GM23248 (cell line): ENCODE measurements at places on chromosomes 4 and X. TPM values are rescaled to one million over a fixed set of nuclear protein-coding genes. Genes with fewer than 3 reads are reported as not detected.

DNA sequence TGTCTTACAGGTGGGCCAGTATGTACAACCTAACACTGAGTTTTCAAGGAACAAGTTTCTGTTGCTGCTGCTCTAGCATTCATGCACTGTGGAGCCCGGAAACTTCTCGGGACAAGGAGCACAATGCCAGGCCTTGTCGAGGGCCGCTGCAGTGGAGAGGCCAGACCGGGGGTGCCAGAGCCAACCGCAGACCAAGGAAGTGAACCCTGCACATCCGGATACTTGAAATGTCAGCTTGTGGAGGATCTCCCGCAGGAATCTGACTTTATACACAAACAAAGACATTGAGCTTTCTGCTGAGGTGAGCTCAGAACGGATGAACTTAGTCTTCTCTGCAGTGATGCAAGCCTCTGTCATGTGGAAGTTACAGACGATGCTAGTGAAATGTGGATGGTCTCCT lies 99.5 kb downstream of the ZNF827 start:
- no peak overlapping the region for H3K27ac ChIP-seq
- H3K4me1 ChIP-seq, result peaks cover 13% of the 10 kb centered on the region
- H3K27me3 ChIP-seq, result no peaks in the 10 kb centered on the region
- no peak for DNase-seq
- no peak overlapping the region for H3K4me3 ChIP-seq

GRCh38 chrX:134670134-134670924 lies 12.1 kb upstream of the PLAC1 start:
- no peaks in the 10 kb centered on the region for H3K36me3 ChIP-seq
- peak overlapping the region; percentile 92 for H3K27ac ChIP-seq
- H3K27me3 ChIP-seq, result no peaks in the 10 kb centered on the region
- H3K4me1 ChIP-seq, result peaks cover 24% of the 10 kb centered on the region
- DNase-seq, result peak; percentile 84
- peak overlapping the region; percentile 54 for H3K4me3 ChIP-seq

- H3K27ac ChIP-seq, result no peak overlapping the region
- no peak for DNase-seq
- H3K4me3 ChIP-seq, result no peak overlapping the region
- no peaks in the 10 kb centered on the region for H3K36me3 ChIP-seq
These were observed 217.5 kb upstream of the ADAMTS3 start for GRCh38 chr4:72786401-72786990.

- no peaks in the 10 kb centered on the region for H3K27me3 ChIP-seq
- H3K27ac ChIP-seq, result 0 out of 2 replicates have a peak overlapping the region, but pooled peaks have one; percentile 3
- peaks cover 14% of the 10 kb centered on the region for H3K4me1 ChIP-seq
These were observed 9.7 kb upstream of the LSM6 start for GRCh38 chr4:146165840-146166239.

PABPC1L2A gene
- polyA plus RNA-seq, result not detected in 2 replicates

- H3K4me1 ChIP-seq, result no peaks in the 10 kb centered on the region
- no peak for DNase-seq
- H3K27me3 ChIP-seq, result no peaks in the 10 kb centered on the region
- no peaks in the 10 kb centered on the region for H3K36me3 ChIP-seq
These were observed 225.0 kb upstream of the CXXC4 start for GRCh38 chr4:104719539-104720230.

NXF2B gene
- not detected in 2 replicates for polyA plus RNA-seq

FABP2 gene
- not detected in 2 replicates for polyA plus RNA-seq

DNA sequence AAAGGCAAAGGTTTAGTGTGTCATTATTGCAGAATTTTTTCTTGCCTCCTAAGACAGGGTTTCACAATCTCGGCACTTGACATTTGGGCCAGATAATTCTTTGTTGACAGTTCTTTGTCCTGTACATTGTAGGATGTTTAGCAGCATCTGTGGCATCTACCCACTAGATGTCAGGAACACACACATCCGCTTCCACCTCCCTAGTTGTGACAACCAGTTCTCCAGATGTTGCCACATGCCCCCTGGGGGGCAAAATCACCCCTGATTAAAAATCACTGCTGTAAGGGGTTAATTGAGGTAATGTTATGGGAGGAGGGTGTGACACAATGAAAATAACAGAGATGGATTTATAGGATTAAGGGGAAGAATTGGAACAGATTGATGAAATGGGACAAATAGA lies 75.3 kb downstream of the HMGB2 start:
- no peak overlapping the region for H3K4me3 ChIP-seq
- peaks cover 31% of the 10 kb centered on the region for H3K27me3 ChIP-seq
- no peak overlapping the region for H3K27ac ChIP-seq
- no peak for DNase-seq
- H3K36me3 ChIP-seq, result no peaks in the 10 kb centered on the region

ODAM gene
- not detected in 2 replicates for polyA plus RNA-seq

GRCh38 chr4:186651624-186652023 lies 72.0 kb downstream of the FAT1 start:
- no peak overlapping the region for H3K4me3 ChIP-seq
- peaks cover 14% of the 10 kb centered on the region; the same call in 1 of the 2 replicates for H3K36me3 ChIP-seq
- no peaks in the 10 kb centered on the region for H3K4me1 ChIP-seq
- DNase-seq, result no peak
- no peak overlapping the region for H3K27ac ChIP-seq
- H3K27me3 ChIP-seq, result no peaks in the 10 kb centered on the region

- H3K36me3 ChIP-seq, result no peaks in the 10 kb centered on the region
- H3K27ac ChIP-seq, result no peak overlapping the region
- no peaks in the 10 kb centered on the region for H3K27me3 ChIP-seq
- no peaks in the 10 kb centered on the region for H3K4me1 ChIP-seq
- H3K4me3 ChIP-seq, result no peak overlapping the region
- no peak for DNase-seq
These were observed 61.8 kb downstream of the GPC3 start for GRCh38 chrX:133923548-133923947.

TNMD gene
- not detected in 2 replicates for polyA plus RNA-seq

DNA sequence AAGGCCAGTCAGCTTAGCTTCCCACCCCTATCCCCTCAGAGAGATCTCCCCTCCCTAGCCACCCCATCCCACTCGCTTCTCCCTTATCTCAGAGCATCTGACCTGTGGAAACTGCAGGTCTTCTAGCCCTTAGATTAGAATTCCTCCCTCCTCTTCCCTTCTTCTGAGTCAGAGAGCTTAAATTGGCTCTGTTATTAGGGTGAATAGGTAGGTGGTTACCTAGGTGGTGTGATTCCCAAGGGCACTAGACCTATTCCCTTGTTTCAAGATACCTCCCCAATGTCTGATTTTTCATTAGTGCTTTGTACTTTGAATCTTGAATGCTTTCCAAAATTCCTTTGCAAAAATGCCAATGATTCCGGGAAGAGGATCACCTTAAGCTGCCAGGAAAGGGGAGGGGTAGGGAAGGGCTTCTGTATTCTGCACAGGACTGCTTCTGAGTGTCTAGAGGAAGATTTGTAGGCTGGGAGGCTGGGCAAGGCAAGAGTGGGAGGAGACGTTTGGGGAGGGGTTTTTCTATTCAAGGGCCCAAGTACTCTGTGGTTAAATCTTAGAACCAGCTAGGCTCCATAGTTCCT lies 24.5 kb upstream of the MSN start:
- peak; percentile 15 for DNase-seq
- H3K36me3 ChIP-seq, result no peaks in the 10 kb centered on the region
- H3K27me3 ChIP-seq, result no peaks in the 10 kb centered on the region
- peaks cover 26% of the 10 kb centered on the region for H3K4me1 ChIP-seq
- peak overlapping the region; percentile 37; the same call in 1 of the 2 replicates for H3K27ac ChIP-seq
- no peak overlapping the region for H3K4me3 ChIP-seq

DNA sequence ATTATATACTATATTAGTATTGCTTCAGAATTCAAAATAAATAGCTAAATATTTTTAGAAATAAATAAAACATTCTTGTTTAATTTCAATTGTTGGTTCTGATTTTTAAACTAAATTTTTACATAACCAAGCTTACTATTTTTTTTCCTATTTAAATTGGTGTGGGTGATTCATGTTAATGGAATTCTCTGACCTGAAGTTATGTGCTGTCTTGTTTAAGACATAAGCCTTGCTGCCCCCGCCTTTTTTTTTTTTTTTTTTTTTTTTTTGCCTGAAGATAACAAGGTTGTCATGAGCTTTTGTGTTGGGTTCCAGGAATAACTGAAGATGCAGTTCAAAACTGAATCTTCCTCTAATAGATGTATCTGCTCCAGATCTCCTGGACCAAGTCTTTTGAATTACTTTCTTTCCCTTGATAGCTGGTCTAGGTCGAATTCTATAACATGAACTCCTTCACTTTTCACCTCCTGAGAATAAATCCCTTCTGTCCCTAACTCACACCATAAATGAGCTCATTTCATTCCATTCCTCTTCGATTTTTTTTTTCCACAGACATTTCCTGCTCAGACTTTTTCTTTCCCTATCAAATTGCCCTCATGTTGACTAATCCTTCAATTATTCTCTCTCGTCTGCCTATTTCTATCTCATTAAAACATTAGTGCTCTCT lies 261.5 kb upstream of the FTHL17 start:
- H3K4me1 ChIP-seq, result 0 out of 2 replicates have a peak, but pooled peaks cover 4% of the 10 kb centered on the region
- peak overlapping the region; percentile 56 for H3K27ac ChIP-seq
- no peaks in the 10 kb centered on the region for H3K27me3 ChIP-seq
- H3K36me3 ChIP-seq, result no peaks in the 10 kb centered on the region
- H3K4me3 ChIP-seq, result no peak overlapping the region

- no peak overlapping the region for H3K4me3 ChIP-seq
- peaks cover 33% of the 10 kb centered on the region for H3K4me1 ChIP-seq
These were observed 8.0 kb downstream of the IBSP start for GRCh38 chr4:87807402-87807801.

DNA sequence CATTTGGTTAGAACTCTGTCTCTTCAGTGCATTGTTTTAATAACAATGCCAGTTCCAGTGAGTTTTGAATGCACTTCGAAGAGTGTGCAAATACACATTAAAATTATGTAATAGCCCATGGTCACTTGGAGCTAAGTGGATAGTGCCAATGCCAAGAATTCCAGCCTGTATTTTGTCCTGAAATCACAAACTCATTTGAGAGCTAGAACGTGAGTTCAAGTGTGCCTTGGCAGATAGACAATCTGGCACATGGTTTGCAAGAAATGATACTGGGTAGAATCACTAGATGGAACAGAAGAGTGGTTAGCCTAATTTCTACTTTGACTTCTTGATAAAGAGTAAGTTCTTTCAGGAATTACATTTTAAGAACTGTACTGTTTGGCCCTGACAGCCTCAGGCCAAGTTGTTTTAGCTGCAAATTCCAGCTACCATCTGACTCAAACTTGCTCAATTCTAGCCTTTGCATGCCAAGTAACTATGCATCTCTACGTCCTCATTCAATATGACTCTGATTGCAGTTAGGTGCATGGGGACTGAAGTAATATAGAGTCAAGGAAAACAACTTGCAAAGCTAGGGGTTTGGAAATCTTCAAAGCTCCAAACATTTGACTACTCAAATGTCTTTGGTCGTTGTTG lies 131.9 kb upstream of the SMIM31 start:
- no peaks in the 10 kb centered on the region for H3K4me1 ChIP-seq
- no peak overlapping the region for H3K27ac ChIP-seq
- peak; percentile 8 for DNase-seq
- no peaks in the 10 kb centered on the region for H3K27me3 ChIP-seq

- H3K4me1 ChIP-seq, result peaks cover 36% of the 10 kb centered on the region
- no peaks in the 10 kb centered on the region for H3K36me3 ChIP-seq
- peak; percentile 65 for DNase-seq
- H3K27me3 ChIP-seq, result no peaks in the 10 kb centered on the region
These were observed 147.4 kb upstream of the FGF13 start for GRCh38 chrX:138858951-138859350.
